MG63 (cell line): ENCODE measurements at places on chromosomes 16 and 17. TPM values are rescaled to one million over a fixed set of nuclear protein-coding genes. Genes with fewer than 3 reads are reported as not detected.
A peak's percentile ranks its signal among the peaks of the same experiment; 100 is the strongest.

- peak; percentile 13 for DNase-seq
Measured at GRCh38 chr17:17350491-17351355, 47.5 kb downstream of the NT5M start.

DNA sequence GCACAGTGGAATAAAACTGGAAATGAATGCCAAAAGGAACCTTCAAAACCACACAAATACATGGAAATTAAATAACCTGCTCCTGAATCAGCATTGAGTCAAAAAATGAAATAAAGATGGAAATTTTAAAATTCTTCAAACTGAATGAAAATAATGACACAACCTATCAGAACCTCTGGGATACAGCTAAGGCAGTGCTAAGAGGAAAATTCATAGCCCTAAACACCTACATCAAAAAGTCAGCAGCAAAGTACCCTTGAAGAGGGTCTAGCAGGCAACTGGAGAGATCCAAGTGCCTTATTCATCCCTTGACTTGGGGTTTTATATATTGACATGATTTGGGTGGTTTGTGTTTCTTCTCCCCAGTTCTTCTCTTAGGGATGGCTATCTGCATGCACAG lies 294.1 kb downstream of the PMP22 start:
- DNase-seq, result no peak

Gene RCVRN
- not detected in 2 replicates for total RNA-seq

- no peak for DNase-seq
Measured at GRCh38 chr17:3035256-3035967, 28.0 kb downstream of the OR1D5 start.

DNA sequence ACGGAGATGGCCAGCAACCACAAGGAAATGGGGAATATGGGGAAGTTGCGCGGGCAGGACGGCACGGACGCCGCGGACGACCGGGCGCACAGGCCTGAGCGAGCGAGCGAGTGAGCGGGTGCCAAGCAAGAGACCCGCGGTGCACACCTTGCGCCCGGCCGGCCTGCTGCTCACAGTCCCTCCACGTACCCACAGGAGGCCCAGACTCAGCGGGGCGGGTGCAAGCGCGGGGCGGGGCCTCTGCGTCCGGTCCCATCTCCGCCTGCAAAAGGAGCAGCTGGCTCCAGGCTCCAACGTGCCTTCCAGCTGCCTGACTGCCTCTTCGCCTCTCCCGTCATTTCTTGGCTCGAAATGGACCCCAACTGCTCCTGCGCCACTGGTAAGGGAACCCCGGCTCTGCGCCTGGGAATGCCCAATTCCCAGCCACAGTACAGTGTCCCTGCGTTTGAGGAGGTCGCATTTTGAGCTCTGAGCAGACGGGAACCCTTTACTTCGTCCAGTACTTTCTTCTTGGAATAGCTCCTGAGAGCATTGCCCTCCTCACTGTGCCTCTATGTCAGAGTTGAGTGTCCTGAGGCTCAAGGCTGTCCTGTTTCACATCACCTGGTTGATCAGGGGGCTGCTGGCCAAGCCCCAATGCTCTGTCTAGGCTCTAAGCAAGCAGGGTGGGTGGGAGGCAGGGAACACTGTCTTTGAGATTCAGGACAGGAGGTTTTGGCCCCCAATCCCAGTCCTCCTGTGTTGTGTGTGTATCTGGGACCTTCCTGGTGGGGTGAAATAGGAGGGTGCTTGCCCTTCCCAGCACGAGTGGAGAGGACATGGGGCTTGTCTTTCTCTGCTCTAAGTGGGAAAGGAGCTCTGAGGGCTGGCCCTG lies 8.1 kb upstream of the MT1E start:
- peak; percentile 98 for DNase-seq

Gene TLE7
- total RNA-seq, result not detected in 2 replicates

DNA sequence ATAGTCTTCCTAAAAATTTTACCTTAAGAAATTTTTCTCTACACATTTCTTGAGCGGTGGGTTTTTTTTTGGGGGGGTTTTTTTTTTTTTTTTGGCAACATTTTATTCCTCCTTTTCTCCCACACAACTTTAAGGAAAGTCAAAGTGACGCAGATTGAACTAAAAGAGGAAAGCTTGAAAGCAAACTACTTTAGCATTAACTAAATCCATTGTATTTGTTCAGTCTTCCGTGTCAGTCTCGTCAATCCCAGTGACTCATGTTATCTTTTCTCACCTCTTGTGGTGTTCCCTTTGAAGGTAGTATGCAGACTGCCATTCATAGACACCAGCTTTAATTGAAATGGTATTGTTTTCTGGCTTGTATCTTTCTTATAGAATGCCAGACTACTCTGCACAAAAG lies 39.3 kb downstream of the TADA2A start:
- no peak for DNase-seq

- DNase-seq, result no peak
Measured at GRCh38 chr16:77250400-77250799, 51.2 kb downstream of the SYCE1L start.

GRCh38 chr17:182050-182751 lies 751 bp upstream of the DOC2B start:
- DNase-seq, result no peak

Gene ITGA3
- total RNA-seq, result 162 and 248 TPM in 2 replicates

Gene ARHGDIG
- 5.9 TPM in 1 of 2 replicates, not detected in the other for total RNA-seq

DNA sequence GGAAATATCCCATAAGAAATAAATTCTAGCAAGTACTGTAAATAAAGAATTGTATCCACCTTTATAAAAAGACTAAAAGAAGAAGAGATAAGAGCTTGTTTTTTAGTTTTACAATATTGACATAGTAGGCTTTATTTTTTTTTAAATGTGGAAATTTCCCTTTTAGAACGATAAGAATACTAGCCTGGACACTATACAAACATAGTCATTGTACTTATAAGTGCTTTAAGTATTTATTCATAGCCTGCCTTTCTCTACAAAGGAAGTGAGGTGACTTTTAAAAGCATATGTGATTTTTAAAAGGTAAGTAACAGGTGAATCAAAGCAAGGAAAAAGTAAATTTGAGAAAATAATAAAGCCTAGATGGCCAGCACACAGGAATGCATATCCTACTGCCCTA lies 17.7 kb downstream of the TOX3 start:
- no peak for DNase-seq

Gene CTF1
- total RNA-seq, result not detected in 2 replicates

Gene SLC35G3
- not detected in 2 replicates for total RNA-seq

DNA sequence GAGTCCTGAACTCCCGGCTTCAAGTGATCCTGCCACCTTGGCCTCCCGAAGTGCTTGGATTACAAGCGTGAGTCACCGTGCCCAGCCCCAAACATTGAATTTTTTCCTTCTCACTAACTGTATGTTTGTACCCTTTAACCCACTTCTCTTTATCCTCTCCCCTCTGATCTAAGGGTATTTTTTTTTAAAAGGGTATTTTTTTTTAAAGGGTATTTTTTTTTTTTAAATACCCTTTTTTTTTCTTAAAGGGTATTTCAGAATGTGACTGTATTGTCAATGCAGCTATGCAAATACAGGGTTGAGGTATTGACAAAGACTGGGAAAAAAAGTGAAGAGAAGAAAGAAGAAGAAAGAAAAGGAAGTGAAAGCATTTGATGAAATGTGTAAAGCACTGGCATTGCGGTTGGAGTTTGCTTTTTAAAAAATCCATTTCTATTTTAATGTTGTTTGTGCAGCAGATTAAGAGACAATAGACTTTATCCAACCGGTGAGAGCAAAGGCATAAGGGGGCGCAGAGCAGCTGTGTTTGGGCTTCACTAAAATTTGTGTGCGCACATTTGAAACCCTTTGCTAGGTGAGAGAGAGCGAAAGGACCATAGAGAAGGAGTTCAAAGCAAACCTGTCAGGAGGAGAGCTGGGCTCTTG lies 42.4 kb downstream of the SYT17 start:
- peak; percentile 84 for DNase-seq

GRCh38 chr16:11297492-11298142 lies 16.5 kb upstream of the PRM1 start:
- DNase-seq, result peak; percentile 42

Gene ITGAD
- total RNA-seq, result not detected in 2 replicates

DNA sequence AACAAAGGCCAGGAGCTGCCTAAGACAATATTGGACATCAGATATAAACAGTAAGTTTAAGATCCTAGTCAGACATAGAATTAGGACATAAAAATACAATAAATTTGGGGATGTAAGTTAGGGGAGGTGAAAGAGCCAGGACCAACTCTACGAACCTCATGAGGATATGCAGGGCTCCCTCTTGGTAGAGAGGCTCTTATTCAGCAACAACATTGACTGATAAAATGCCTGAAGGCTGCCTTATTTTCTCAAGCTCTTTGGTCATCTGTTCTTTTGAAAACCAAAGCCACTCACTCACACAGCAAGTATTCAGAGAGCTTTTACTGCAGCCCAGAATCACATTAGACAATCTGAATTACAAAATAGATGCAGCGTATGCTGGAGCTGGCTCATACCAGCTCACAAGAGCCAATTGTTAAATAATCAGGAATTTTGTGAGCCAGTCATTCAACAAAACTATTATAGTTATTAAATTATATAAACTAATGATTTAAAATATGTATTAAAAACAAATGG lies 108.6 kb upstream of the CLEC3A start:
- no peak for DNase-seq

DNA sequence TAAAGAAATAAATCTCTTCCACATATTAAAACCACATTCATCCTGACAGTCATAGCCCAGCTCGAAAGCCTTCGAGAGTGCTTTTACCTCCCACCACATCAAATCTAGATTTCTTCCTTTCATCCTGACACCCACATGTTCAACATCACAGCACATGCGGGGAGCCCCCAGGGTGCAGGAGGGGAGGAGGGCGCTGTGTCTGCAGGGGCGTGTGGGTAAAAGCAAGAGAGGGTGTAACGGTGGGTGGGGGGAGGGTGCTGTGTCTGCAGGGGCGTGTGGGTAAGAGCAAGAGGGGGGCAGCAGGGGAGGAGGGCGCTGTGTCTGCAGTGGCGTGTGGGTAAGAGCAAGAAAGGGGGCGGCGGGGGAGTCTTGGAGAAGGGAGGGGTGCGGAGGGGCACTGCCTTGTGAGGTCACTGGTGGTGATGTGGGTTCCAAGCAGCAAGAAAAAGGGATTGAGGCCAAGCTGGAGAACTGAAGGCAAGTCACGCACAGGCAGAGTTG lies 34.7 kb downstream of the ADCY9 start:
- DNase-seq, result peak; percentile 61

GRCh38 chr17:4004517-4005295 lies 40.5 kb upstream of the ATP2A3 start:
- no peak for DNase-seq

DNA sequence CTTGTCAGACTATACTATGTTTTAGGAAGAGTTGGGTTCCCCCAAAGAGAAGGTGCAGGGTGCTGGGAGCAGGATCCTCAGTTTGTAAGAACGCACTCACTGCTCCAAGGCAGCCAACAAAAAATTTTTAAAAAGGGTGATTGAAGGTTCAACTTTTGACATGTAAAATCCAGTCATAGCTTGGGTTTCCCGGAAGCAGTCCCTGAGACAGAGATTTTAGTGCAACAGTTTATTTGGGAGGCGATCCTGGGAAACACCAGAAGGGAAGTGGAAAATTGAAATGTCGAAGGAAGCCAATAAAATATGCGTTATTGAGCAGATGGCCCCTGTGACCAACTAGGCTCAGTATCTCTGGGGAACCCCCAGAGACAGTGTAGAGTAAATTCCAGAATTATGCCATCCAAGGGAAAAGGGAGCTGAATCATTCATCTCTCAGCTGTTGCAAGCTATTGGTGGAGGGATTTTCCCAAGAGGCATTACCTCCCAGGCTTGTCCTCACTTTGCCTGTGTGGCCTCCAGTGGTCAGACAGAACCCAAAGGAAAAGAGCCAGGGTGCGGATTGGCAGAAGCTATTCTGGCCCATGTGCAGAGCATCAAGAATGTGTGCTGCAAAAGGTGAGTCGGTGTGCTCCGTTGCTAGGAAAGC lies 72.9 kb downstream of the HS3ST3B1 start:
- no peak for DNase-seq

Gene FADS6
- not detected in 2 replicates for total RNA-seq

Gene SHISA6
- total RNA-seq, result not detected in 2 replicates

DNA sequence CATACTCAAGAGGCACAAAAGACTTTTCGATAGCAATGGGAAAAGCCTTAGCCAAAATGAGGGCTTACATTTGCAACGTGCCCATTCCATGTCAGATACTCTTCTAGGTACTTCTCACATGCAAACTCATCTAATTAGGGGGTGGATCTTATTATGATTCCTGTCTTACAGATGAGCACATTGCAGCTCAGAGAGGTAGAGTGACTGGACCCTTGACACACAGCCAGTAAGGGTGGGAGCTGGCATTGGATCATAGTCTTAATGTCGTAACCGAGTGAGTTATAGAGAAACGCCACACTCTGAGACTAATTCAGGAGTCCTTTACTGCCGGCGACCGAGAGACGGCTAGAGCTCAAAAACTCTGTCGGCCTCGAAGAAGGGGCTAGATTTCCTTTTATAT lies 78.8 kb upstream of the GRIN2A start:
- DNase-seq, result no peak

DNA sequence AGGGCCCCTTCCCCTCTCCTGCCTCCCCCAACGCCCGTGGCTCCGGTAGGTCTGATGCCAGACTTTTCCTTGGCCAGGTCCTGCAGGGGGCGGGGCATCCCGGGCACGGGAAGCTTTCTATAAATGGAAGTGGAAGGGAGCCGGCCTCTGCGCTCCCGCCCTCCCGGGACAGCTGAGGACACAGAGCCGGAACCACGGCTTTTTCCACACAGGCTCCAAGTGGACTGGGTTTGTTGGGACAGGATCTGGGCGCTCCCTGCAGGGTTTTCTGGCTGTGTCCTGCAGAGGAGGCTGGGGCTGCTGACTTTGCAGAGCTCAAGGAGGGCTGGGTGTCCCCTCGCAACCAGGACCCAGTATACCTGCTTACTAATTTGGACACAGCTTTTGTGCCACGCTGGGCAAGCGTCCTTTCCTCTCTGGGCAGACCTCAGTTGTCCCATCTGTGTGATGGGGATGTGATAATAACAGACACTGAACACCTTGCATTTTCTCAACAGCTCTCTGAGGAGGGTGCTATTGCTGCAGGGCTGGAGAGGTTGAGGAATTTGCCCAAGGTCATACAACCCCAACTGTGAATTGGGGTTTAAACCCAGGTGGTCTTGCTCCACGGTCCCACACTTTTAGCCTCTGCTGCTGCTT lies 1.8 kb downstream of the TNS4 start:
- DNase-seq, result peak; percentile 55

- peak; percentile 28 for DNase-seq
Measured at GRCh38 chr17:48995974-48996721, 1.0 kb upstream of the IGF2BP1 start.

DNA sequence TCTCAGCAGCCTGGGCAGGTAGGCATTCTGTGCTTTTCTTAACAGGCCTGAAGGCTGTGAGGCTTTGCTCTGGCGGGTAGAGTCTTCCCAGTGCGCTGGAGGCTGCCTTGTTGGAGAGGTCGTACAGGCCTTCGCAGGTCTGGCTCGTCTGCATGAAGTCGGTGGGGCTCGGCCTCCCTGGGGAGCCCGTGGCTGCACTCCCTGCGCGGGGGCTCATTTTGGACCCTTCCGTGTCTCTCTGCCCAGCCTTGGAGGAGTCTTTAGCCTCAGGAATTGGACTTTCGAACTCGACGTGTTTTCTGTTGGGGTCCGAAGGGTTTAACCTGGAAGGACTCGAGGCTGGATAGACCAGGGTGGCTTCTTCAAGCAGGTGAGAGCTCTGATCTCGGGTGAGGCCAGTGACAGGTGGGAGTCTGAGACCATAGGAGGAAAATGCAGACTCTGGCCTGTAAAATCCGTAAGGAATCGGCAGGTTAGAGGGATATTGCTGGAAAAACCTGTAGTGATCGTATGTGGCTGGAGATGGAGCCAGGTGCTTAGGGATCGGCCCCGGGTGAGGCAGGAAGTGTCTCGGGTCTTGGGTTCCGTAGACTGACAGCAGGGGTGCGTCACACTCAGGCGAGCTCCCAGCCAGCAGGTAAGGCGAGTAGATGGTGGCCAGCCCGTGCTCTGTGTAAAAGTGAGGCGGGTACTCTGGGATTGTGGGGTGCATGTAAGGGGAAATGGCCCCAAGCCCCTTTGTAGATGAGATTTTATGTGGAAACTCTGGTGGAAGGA lies 8.6 kb downstream of the ZNF750 start:
- DNase-seq, result no peak
